ENCODE measurements at places on chromosomes 12 and 14.
A peak's percentile ranks its signal among the peaks of the same experiment; 100 is the strongest.

GRCh38 chr12:76268267-76268666 is 79.9 kb downstream of the BBS10 start:
- no peak for DNase-seq

DNA sequence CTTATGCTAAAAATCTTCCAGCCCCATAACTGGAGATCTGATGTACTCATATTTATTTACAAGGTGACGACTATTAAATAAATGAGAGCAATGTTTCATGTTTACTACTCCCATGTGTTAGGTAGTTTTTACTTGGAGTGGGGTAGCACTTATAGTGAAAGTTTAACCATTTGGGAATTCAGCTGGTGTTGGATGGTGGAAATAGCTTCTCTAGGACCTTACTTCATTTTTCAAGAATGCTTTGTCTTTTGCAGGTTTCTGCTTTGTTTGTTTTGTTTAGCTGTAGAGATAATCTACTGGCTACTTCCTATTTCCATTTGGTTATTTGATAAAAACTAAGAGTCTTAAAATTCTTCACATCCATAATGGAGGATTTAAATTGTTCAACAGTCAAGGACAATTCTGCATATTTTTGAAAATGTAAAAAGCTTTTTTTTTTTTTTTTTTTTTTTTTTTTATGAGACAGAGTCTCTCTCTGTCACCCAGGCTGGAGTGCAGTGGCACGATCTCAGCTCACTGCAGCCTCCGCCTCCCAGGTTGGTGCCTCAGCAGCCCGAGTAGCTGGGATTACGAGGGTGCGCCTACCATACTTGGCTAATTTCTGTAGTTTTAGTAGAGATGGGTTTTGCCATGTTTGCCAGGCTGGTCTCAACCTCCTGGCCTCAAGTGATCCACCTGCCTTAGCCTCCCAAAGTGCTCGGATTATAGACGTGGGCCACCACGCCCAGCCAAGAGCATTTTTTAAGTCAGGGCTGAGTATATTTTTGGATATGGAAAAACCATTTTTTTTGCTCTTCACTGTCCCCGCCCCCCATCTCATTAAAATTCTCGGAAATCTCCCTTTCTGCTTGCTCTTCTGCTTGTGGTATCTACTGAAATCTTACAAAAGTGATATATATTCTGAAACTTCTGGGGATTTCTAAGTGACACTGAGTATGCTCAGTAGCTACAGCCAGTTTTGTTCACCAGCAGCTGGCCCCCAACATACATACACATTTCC is 1.4 kb upstream of the ABCD2 start:
- DNase-seq: no peak

DNA sequence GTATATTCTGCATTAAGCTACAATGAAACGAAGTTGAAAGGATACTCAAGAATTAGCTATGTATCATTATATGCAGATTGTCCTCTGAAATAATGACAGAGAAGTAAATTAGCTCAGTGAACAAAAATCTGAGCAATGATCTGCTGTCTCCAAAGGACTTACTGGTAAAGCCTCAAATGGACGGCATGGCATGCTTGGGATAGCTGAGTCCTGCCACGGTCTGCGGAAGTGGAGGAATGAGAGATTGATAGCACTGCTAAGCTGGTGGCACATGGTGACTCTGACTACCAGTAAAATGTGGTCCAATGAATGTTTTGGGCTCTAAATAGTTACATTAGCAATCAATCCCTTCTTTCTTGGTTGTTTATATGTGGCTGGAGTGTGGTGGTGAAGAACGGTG is 3.7 kb upstream of the DENND5B start:
- no peak for DNase-seq

- DNase-seq: no peak
Observed at GRCh38 chr14:74614508-74615495, 2.8 kb upstream of the LTBP2 start.

DNA sequence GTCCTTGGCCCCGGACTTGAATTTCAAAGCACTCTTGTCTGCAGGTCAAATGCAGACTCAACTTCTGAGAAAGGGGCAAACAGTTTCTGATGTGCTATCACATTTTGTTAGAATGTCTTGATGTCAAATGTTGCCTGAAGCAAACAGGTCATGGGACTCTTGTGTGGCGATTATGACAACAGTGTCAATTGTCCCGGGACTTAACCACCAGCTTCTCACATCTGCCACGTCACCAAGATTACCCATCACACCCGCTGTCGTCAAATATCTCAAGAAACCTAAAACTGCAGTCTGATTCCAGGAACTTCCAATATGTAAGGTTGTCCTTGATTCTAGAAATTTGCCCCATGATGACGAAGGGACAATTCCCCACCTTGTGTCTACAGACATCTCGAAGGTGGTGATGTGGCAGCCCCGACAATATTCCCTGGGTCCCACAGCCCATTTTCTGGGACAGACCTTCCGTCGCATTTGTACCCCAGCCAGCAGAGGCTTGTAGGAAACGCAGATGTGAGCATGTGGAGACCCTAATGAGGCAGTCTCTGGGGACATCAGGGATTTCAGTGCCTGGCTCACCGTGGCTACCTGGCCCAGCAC is 21.3 kb downstream of the LRTM2 start:
- no peak for DNase-seq

GRCh38 chr14:83356080-83356479 is 1822.4 kb upstream of the SEL1L start:
- DNase-seq: no peak

DNA sequence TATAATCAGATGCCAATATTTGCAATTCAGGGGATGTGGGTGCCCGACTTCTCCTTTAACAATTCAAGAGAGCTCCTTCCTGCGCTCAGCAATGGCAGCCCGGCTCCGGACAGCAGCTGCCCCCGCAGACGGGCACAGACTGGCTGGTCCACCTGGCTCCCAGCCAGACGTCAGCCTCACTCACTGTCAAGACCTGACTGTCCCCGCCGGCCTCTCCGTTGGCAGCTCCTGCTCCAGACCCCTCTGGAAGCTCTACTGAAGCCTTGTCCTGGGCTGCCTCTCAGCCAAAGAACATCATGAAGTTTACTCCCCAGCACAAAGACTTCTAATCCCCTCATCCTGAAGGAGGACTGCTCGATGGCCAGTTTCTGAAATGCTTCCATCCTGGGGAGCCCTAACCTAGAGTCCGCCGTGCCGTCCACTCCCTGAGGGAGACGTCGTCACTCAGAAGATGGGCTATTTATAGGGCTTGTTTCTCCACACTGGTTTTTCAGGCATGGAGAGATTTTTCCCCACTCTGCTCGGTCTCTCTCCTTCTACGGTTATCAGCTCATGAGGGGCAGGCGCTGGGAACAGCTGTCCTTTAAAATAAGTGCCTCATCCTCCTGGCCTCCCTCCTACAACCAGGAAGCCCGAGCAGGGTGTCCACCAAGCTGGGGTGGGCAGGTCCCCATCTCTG is 126.2 kb downstream of the RFLNA start:
- DNase-seq: no peak

GRCh38 chr12:53940443-53941014 is 1.9 kb downstream of the HOXC13 start:
- no peak for DNase-seq

DNA sequence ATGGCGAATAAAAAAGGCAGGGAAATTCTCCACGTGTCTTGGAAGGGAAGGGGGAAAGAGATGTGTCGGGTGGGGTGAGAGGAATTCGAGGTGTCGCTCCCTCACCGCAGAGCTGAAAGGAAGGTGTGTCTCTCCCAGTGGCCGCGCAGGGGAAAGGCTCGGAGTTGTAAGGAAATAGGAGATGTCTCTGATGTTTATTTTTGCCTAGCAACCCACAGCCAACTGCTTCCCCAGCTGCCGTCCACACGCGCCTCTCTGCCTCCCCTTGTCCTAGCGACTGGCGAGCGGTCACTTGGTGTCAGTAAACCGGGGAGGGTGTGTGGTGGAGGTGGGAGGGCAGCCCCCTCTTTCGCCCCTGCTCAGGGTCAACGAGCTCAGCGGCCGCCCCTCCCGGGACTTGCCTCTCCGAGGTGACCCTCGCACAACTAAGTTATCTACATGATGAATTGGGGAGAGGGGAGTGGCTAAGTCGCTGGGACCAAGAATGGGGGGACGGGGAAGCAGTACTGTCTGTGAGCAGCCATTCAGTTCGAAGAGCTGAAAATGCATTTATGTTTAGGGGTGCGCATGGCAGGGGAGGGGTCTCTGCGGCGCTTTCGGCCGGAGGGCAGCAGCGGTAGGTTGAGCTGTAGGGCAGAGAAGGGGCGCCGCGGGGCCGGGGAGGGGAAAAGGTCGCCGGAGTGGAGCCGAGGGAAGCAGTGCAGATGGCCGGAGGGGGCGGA is 585 bp upstream of the DYRK2 start:
- peak; percentile 73 for DNase-seq

- peak; percentile 16 for DNase-seq
Observed at GRCh38 chr14:26401179-26401968, 196.5 kb downstream of the NOVA1 start.

- DNase-seq: no peak
Observed at GRCh38 chr12:109082751-109083150, 10.5 kb downstream of the ALKBH2 start.

- no peak for DNase-seq
Observed at GRCh38 chr12:76420222-76420621, 72.0 kb upstream of the BBS10 start.

GRCh38 chr14:28767853-28768741 is 1.5 kb downstream of the FOXG1 start:
- no peak for DNase-seq

DNA sequence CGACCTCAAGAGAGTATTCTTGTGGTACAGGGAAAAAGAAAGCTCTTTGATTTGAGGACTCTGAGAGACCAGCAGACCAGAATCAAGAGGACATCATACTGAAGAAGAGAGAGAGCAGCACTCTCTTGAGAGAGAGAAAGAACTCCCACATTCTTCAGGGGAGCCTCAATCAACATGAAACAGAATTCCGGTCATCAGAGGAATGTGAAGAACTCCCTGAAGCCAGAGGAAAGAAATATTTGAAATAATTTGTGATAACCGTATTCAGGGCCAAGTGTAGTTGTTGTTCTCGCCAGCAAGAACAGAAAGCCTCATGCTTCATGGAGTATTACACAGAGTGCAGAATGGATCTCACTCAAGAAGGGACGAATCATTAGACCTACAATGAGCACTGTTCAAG is 363.8 kb upstream of the TMEM132C start:
- DNase-seq: no peak

DNA sequence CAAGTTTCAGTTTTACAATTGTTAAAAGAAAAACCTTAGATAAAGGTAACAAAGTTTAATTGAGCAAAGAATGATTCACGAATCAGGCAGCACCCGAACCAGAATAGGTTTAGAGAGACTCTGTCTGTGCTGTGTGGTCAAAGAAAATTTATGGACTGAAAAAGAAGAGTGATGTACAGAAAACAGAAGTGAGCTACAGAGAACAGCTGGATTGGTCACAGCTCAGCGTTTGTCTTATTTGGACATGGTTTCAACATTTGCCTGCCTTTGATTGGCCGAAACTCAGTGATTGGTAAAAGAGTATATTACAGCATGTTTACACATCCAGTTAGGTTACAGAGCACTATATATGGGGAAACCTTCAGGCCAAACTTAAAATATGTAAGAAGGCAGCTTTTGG is 703.2 kb upstream of the STXBP6 start:
- DNase-seq: no peak

GRCh38 chr14:65496178-65496993 is 83.9 kb downstream of the FUT8 start:
- no peak for DNase-seq

GRCh38 chr12:75087654-75088053 is 122.0 kb downstream of the KCNC2 start:
- no peak for DNase-seq

- DNase-seq: no peak
Observed at GRCh38 chr12:33825986-33826602, 196.2 kb upstream of the ALG10 start.

DNA sequence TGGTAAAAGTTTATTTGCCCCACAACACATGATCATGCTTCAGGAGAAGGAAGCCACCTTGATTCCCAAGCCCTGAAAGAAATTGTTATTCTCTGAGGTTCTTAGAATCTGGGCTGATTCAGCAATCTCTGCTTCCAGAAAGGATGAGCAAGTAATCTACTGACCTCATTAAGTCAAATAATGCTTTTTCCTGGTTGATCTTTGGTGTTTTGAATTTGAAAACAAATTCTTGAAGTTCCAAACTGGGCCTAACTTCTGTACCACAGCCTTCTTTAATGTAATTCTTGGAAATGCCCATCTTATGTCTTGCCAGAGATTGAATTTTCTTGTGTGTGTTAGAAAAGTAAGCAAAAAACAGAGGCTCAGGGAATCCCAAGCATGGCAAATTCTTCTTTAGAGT is 319.2 kb upstream of the DDHD1 start:
- no peak for DNase-seq

DNA sequence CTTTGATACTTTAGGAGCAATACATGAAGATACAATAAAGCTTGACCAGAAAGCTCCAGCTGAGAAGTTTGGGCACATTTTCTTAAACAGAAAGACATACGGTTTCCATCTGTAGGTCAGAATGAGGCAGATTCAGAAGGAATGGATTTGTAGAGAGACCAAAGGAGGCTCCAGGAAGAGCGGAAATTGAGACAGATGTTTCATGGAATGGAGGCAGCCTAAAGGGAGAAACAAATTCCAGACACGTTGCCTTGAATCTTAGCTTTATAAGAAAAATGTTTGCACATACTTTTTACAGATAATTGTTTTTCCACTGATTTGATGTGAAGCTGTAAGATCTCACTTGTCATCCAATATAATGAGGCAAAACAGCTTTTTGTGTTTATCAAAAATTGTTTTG is 24.8 kb downstream of the EPYC start:
- no peak for DNase-seq

GRCh38 chr12:49264466-49264872 is 413 bp upstream of the TUBA1C start:
- DNase-seq: no peak

- DNase-seq: no peak
Observed at GRCh38 chr12:39401459-39401858, 41.5 kb downstream of the KIF21A start.
